ENCODE measurements at places on chromosomes 4 and X. TPM values are rescaled to one million over a fixed set of nuclear protein-coding genes. Genes with fewer than 3 reads are reported as not detected.

- DNase-seq, result no peak
Measured at GRCh38 chr4:1329408-1330371, 17.3 kb upstream of the UVSSA start.

- DNase-seq, result peak; percentile 68
Measured at GRCh38 chrX:50707405-50707804, 106.6 kb downstream of the SHROOM4 start.

- DNase-seq, result no peak
Measured at GRCh38 chrX:13868591-13868990, 51.7 kb upstream of the GPM6B start.

DNA sequence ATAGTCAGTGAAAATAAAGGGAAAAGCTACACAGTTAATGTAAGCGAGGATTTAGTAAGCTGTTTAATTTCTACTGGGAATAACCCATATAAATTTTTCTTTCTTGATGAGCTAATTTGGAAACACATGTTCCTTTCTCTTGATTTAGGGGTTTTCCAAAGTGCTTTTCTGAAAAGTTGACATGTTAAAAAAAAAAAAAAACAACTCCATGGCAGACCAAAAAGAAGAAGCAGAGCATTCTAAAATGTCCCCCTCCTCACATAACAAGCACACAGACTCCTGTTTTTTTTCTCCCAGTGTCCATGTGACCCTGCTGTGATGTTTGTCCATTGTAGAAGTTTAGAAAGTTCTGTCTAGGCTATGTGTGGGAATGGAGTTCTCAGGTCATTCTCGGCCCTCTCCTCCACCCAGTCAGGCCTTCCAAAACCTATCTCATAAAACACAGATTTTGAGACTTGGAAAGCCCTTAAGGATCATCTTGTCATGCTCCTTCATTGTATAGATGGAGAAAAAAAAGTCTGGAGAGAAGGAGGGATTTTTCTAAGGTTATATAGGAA is 792 bp downstream of the CLIC2 start:
- DNase-seq, result no peak

DNA sequence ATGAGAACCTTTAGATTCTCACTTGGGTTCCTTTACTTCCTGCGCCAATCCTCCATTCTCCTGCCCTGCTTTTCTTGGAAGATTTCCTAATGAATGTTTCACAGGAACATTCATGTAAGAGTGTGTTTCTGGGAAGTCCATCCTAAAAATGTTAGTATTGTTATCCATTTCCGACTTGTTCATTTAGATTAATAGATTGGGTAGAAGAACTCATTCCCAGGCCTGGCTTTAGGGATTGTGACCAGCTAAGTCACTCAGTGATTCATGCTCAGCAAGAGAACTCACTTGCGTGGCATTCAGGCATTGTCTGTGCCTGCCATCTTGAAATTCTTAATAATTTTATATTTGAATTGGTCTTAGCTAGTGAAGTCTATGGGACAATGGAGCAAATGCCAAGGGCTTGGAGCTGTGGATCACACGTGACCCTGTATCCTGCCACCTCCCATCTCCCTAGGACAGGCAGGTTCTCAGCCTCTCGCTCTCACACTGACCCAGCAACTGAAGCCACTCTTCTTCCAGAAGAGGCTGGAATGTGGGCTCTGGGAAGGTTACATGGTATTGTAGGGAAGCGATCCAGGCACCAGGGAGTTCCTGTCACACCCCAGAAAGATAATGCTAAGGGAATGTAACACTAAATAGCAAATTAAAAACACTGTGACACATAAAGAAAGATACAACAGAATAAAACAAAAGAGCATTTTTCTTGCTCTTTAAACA is 562.1 kb downstream of the TMA16 start:
- no peak for DNase-seq

GRCh38 chr4:154626793-154627484 is 14.5 kb upstream of the FGG start:
- peak; percentile 28 for DNase-seq

DNA sequence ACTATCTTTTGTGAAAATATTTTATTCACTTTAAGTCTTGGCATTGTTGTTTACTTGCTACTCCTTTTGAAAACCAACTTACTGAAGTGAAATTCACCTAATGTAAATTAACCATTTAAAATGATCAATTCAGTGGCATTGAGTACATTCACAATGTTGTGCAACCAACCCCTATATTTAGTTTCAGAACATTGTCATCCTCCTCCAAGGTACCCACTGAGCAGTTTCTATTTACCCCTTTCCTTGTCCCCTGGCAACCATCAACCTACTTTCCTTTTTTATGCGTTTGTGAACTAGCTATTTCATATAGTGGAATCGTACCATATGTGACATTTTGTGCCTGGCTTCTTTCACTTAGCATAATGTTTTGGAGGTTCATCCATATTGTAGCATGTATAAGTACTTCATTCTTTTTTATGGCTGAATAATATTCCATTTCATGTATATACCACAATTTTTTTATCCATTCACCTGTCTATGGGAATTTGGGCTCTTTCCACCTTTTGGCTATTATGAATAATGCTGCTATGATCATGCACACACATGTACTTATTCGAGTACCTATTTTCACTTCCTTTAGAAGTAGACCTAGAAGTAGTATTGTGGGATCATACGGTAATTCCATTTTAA is 85.0 kb downstream of the WWC2 start:
- no peak for DNase-seq

DNA sequence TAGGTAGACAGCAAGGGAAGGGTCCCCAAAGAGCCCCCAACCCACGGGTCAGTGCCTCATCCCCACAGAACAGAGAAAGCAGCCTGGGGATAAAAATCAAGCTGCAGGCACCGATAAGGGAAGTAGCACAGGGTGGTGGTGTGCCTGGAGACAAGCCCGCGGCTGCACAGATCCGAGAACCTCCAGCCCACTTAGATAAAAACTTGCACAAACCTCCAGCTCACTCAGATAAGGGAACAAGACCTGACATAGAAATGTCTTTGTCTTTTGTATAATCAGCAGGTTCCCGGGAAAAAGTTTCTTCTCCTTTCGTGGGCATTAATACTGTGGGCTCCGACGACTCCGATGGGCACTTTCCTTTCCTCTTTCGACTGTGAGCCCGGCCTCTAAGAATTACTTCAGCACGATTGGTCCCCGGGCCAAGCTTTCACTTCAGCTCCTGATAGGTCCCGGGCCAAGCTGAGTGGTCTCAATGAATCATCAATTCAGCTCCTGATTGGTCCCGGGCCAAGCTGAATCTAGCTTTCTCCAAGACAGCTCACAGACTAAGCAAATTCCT is 32.4 kb downstream of the PRDX4 start:
- DNase-seq, result no peak

DNA sequence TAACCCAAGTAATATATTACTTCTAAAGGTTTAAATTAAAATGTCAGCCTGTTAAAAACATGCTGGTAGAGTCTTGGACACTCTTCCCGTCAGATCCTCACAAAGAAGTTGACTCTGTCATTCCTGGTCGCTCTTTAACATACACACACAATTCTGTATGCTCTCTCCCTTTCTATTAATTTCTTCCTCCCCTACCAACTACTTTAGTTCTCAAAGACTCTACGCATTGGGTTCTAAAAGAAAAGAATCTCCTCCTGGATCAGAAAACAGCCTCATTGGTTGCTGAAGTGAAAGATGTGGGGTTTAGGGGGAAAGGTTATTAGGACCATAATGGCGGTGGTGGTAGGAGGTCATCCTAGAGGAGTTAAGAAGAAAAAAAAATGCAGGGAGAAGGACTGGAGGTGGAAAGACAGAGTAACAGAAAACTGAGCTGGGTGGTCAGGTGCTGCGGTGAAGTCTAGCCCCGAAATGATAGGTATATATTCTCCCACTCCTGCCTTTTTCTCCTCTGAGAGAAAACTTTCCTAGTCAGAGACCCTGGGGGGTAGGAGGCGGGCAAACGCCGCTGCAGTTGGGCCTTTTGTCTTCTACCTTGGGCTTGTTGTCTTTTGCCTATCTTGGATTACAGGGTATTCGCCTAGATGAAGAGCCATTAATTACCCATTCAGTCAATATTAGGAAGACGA is 5.2 kb upstream of the PITX2 start:
- DNase-seq, result no peak

Gene CSAG3
- polyA plus RNA-seq, result not detected

Gene GPRASP1
- polyA plus RNA-seq, result 69.0 TPM

Measured in spinal cord (tissue), 10 donors.